ENCODE measurements at places on chromosomes 7 and 10.

- no peak for DNase-seq
These were observed 129.3 kb upstream of the BET1 start for GRCh38 chr7:94133460-94133859.

GRCh38 chr7:150631084-150631826 lies 930 bp downstream of the GIMAP6 start:
- DNase-seq, result no peak

DNA sequence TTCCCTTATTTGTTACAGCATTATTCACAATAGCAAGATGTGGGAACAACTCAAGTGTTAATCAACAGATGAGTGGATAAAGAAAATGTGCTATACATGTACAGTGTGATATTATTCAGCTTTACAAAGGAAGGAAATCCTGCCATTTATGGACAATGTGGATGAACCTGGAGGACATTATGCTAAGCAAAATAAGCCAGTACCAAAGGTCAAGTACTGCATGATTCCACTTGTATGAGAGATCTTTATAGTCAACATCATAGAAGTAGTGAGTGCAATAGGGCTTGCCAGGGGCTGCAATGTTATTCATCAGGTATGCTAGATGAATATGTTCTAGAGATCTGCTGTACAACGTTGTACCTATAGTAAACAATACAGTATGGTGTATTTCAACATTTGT lies 138.5 kb upstream of the AGR3 start:
- no peak for DNase-seq

- no peak for DNase-seq
These were observed 117.4 kb downstream of the SFMBT2 start for GRCh38 chr10:7293378-7293920.

- no peak for DNase-seq
These were observed 16.3 kb upstream of the ABLIM1 start for GRCh38 chr10:114674346-114674745.

DNA sequence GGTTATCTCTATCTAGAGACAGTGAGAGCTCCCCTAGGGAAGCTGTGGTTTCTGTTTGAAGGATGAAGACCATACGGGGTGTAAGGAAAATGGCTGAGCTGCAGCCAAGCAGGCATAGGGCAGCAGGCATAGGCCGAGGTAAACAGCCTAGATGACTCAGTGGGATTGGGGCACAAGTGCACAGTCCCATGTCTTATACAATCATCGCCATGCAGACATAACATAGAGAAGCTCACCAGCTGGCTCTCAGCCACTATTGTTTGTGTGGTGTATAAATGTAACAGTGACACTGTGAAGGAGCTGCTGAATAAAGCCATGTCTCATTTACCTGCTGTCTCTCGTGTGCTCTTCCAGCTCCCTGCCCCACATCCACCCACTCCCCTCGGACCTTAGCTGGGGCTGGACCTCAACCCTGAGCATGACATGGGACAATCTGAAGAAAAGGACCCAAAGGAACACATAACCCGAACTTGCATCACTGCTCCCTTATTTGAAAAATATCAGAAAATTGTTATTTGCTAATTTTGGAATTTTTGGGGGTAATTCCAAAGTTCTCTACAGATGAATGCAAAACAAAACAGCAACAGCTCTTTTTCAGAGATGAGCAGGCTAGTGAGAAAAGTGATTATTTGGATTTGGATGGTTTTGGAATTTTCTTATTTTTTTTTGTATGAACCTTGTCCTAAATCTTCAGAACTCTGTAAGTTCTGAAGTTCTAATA lies 582.7 kb downstream of the REEP3 start:
- no peak for DNase-seq
